ENCODE measurements at places on chromosomes 4 and X. TPM values are rescaled to one million over a fixed set of nuclear protein-coding genes. Genes with fewer than 3 reads are reported as not detected.

GRCh38 chrX:154002215-154002719 is 17.4 kb downstream of the IRAK1 start:
- DNase-seq = no peak

DNA sequence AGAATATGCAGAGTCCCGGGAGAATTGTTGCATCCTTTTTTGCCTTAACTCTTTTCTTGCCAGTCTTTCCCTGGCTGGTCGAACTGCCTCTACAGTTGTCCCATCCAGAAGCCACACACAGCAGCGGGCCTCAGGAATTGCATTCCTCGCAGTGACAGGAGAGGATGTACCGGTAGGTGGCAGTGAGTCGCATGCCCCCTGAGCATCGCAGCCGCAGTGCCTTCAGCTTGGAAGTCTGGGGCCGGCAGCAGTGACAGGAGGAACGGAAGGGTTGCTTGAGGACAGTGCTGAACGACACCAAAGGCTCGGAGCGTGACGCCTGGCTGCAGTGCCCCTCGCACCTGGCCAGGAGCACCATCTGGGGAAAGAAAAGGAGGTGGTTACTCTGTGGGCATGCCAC is 23.5 kb downstream of the NDP start:
- DNase-seq = no peak

- no peak for DNase-seq
Observed at GRCh38 chr4:143455211-143455610, 58.3 kb upstream of the SMARCA5 start.

GRCh38 chrX:122119361-122119760 is 1064.7 kb upstream of the GRIA3 start:
- no peak for DNase-seq

DNA sequence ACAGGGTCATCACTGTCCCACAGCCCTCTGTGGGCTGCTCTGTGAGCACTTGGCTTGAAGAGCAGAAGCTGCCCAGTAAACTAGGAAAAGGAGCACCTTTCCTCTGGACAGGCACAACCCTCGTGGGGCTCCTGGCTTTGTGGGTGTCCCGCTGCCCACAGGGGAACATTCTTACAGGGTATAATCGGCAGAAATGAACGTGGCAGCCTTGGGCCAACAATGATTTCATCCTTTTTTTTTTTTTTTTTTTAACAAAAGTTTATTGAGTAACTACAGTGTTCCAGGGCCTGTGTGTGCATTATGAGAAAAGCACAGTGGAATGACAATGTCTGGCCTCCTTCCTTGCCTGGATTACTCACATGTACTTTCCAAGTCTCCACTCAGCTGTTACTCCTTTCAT is 197.2 kb downstream of the PDGFC start:
- DNase-seq = no peak

DNA sequence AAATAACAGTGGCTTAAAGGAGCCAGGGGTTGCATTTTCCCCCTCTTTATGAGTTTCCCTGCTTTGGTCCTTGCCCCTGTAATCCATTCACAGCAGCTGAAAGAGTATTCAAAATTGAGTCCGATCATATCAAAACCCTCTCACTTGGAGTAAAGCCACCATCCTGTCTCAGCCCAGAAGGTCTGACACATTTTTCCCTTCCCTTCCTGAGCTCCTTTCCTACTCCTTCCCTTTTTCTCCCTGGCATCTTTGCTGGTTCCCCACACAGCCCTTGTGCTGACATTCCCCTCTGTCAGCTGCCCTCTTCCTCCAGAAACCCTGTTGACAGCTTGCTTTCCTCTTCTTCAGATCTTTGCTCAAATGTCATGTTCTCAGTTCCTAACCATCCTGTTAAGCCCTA is 295.6 kb downstream of the EVC2 start:
- DNase-seq = no peak

- no peak for DNase-seq
Observed at GRCh38 chr4:113732-114131, 10.6 kb upstream of the ZNF718 start.

GRCh38 chr4:73902038-73902637 is 32.9 kb downstream of the CXCL1 start:
- no peak for DNase-seq

GRCh38 chrX:153897899-153898298 is 6.6 kb upstream of the AVPR2 start:
- DNase-seq = no peak

DNA sequence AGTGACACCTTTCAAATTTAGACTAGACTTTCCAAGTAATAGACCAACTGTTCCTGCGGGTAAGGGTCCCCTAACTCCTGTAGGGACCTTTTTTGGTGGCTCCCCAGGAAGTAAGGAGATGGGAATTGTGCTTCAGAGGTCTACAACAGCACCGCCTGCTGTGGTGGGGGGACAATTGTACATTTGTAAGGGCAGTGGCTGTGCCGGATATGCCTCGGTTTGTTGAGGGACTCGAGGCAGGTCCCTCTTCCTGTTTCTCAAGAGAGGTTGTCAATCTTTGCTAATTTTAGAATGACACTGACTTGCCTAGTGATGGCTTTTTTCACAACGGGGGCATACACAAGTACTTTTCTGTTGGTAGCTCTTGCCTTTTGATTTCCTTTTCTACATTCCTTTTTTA is 15.5 kb upstream of the HSD17B11 start:
- DNase-seq = no peak

DNA sequence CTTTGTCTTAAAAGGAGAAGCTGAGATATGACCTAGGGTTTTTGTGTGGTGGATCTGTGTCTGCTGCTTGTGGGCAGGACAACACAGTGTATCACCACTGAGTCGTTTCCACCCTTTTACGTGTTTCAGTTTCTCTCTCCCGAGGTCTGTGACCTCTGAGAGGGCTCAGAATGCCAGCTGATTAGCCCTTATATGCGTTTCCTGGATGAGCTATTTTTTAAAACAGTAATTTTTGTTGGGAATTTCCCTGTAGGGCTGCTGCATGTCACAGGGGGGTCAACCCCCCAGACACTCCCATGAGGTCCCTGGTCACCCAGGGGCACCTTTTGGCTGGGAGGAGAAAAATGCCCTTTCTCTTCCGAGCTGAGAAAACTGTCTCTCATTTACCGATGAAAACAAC is 170.4 kb upstream of the CASK start:
- no peak for DNase-seq

DNA sequence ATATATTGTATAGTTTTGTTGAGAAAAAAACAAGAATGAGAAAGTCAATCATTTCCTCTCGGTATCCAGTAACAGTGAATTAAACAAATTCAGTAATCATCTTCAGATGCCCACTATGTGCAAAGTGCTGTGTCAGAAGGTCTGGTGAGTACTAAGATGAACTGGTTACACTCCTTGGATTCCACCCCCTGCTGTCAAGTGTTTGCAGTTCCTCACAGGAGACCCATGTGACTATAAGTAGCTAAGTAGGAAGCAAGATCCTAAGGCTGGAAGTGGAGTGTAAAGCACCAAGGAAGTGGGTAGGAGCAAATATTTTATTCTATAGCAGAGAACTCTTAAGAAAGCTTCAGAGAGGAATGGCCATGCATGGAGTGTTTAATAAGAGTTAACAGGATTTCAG is 73.6 kb downstream of the SNX25 start:
- no peak for DNase-seq

- DNase-seq = no peak
Observed at GRCh38 chrX:136608295-136608933, 39.5 kb upstream of the CD40LG start.

DNA sequence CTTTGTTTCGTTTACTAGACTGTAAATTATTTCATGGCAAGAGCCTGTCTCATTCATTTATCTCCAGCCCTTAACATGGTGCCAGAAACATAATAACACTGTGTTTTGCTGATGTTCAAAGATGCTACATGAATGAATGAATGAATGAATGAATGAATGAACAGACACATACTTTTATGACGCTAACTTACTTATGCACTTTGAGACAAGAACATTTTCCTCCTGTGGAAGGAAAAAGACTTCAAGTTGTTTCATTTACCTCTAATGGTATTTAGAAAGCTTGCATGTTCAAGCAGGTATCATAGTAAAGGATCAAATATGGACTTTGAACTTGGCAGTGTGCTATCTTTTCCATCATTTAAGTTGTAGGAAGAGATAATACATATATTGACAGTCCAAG is 131.6 kb downstream of the GLRA2 start:
- no peak for DNase-seq

GRCh38 chrX:15679246-15679645 is 14.6 kb upstream of the CLTRN start:
- DNase-seq = no peak

DNA sequence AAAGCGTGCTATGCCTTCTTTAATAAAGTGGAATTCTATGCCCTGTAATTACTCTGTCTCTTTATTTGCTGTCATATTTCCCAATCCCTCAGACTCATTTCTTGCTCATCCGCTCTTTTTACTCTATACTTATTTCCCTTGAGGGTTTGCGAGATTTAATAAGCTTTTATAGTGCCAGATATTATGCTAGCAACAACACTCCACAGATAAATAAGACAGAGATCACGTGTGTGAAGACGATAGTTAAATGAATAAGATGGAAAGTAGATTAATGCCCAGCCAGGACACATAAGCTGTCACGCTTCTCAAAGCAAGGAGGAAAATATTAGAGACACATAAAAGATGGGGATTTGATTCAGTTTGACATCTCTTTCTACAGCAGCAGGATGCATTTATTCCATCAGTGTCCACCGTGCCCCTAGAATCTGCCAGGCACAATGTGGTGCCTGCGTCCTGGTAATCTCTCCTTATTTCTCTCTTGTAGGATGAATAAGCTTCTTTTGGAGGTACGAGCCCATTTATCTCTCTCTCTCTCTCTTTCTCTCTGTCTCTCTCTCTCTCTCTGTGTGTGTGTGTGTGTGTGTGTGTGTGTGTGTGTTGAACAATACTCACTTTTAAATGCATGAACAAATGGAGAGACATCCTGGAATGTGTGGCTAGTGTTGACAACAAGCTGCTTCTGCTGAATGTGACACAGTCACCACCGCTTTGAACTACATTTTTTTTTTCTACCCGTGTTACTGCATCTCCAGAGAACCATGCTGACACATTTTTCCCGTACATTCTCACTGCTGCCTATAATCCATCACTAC is 48.2 kb downstream of the TMEM156 start:
- DNase-seq = no peak

DNA sequence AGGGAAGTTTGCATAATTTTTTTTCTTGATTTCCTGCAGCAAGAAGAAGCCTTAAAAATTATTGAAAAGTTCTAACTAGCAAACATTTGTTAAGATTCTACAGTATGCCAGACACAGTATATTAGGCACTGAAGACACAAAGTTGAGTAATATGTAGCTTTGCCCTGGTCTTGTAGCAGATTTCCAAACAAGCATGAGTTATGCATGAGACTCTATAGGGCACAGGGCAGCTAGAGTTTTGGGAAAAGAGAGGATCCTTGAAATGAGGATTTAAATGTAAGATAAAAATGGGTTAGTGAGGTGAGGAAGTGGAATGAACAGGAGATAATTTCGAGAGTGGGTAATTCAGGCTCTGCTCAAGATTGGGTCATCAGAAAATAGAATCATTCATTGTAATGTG is 8.6 kb upstream of the GPRIN3 start:
- no peak for DNase-seq

GRCh38 chr4:8777320-8778196 is 94.1 kb downstream of the HMX1 start:
- DNase-seq = no peak

DNA sequence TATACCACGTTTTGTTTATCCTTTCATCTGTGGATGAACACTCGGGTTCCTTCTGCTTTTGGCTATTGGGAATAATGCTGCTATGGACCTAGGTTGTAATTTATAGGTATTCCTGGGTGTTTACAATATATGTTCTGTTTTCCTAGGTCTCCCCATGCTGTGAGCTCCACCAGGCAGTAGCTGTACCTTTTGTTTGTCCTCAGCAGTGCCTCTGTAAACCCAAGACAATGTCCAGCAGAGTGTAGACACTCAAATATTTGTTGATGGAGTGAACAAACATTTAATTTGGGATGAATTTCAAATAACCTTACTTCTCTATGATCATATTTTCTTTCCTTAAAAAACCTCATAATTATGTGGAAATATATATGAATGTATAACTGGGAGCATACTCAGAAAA is 259.5 kb upstream of the BOD1L1 start:
- DNase-seq = no peak

DNA sequence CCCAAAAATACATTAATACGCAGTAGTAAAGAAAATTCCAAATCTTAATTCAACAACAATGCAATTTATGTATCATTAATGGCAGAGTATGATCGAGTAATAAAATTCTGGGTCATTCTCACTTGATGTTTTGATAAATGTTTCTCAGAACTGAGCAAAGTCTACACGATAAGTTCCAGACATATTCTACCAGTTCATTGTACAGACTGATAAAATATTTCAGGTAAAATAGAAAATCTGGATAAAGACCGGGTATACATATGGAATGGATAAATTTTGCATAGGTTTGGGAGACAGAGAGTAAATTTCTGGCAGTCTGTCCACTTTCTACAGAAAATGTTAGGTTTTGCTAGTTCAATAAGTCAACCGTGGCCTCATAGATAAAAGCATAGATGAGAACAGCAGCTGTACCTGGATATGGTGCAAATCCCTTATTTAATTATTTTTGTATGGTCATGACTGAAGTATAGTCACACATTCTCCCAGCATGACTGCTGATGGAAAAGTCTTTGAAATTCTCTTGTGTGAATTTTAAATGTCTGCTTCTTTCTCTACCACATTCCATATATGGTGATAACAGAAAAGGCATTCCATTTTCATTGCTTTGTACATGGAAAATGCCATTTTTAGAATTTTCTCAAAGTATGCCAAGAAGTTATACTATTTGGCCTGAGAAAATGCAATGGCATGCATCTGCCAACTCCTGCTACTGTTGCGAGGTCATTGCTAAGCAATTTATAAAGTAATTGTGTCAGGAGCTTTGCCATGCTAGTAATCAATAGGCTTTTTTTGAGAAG is 301.9 kb upstream of the ARSJ start:
- DNase-seq = no peak

DNA sequence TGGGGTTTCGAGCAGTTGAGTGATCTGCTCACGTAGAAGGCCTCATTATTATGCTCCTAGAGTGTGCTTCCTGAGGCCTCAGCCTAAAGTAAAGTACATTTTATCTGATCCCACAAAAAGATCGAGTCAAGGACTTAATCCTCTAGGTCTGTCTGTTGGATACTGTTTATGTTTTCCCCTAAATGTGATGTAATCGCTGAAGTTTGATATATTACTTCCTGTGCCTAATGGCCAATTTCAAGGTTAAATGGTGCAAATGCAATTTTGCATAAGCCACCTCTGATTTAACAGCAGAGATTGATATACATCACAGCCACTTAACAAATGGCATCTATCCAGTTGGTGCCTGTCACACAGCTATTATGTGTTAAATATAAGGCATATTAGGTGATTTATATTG is 19.4 kb upstream of the SERTM2 start:
- no peak for DNase-seq

- no peak for DNase-seq
Observed at GRCh38 chr4:7020290-7020689, 22.9 kb upstream of the TADA2B start.

The RHOXF2 gene
- polyA plus RNA-seq = not detected

The CXCL9 gene
- 0.53 TPM for polyA plus RNA-seq

The HSFX1 gene
- 1.4 TPM for polyA plus RNA-seq

The RADX gene
- polyA plus RNA-seq = 13.0 TPM

The SHROOM3 gene
- polyA plus RNA-seq = 16.8 TPM

The FAM9B gene
- polyA plus RNA-seq = not detected

The IL21 gene
- polyA plus RNA-seq = not detected

The SNCA gene
- 59.6 TPM for polyA plus RNA-seq

The PRSS48 gene
- 0.20 TPM for polyA plus RNA-seq

The SFRP2 gene
- polyA plus RNA-seq = 12.3 TPM

The COL4A6 gene
- polyA plus RNA-seq = 15.9 TPM

The F8A2 gene
- not detected for polyA plus RNA-seq

The CD99 gene
- polyA plus RNA-seq = 176 TPM

Measured in left lung (tissue), 14 donors.